Islet precursor cell (in vitro differentiated cells): ENCODE measurements at places on chromosomes 6 and 20.
A peak's percentile ranks its signal among the peaks of the same experiment; 100 is the strongest.

DNA sequence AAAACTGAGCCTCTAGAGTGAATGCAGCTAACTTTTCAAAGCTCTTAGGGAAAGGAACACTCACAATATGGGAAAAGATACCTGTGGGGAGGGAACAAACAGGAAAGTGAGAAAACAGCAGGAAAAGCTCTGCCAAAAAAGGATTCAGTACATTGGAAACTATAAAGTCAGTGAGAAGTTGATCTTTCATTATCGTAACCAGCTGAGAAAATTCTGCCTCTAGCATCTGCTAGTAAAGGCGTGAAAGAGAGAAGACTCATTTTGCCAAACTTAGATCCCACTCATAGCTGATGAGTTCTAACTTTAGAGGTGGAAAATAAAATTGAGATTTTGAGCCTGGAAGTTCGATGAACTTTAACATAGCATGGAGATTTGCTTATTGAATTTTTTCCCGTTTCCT is 321.8 kb upstream of the RNF217 start:
- DNase-seq = no peak

- DNase-seq = no peak
Measured at GRCh38 chr6:46888031-46888430, 33.7 kb downstream of the ADGRF5 start.

DNA sequence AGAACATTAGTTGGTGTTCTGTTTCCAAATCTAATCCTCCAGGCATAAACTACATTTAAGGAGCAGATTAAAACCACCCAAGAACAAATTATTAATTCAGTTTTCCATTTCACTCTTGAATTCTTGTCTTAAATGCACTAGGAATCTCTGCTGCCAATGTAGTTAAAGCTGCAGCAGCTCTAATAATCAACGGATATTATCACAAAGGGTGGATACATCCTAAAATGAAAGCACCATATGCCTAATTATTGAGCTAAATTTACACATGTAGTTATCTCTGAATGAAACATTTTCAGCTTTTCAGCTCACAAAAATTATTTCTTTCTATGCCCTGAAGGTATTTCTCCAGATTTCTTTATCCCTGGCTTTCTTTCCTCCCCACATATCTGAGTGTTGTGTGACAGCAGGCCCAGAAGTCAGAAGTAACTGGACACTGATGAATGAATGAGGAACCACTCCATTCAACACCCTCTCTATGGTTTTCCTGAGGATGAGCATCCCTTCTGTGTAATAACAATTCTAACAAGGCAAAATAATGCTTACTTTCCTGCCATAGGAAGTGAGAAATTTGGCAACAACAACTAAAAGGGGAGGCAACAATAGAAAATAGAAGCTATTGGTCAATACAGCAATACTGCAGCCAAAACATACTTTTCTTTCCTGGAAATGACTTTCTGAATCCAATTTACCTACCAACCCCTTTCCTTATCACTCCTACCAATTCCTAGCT is 14.9 kb downstream of the MAN1A1 start:
- no peak for DNase-seq

- DNase-seq = no peak
Measured at GRCh38 chr6:123105561-123105960, 109.5 kb downstream of the CLVS2 start.

GRCh38 chr6:33160728-33161344 is 31.4 kb downstream of the COL11A2 start:
- peak; percentile 50 for DNase-seq

DNA sequence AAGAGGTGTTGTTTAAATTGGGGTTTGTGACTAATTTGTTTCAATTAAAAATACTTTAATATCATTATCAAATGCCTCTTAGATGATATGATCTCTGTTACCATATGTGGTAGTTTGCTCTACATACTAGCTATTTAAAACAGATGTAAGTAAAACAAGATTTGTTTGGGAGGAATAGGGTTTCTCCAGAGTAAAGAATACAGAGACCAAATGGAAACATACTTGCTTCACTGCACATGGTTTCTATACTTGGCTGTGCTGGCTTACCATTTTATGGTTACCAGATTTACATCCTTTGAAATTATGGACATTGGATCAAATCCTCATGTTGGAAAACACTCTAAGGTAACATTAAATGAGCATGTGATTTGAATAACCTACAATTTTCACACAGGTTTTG is 588.3 kb downstream of the CD109 start:
- no peak for DNase-seq

- no peak for DNase-seq
Measured at GRCh38 chr6:46510651-46511050, 19.4 kb upstream of the RCAN2 start.

DNA sequence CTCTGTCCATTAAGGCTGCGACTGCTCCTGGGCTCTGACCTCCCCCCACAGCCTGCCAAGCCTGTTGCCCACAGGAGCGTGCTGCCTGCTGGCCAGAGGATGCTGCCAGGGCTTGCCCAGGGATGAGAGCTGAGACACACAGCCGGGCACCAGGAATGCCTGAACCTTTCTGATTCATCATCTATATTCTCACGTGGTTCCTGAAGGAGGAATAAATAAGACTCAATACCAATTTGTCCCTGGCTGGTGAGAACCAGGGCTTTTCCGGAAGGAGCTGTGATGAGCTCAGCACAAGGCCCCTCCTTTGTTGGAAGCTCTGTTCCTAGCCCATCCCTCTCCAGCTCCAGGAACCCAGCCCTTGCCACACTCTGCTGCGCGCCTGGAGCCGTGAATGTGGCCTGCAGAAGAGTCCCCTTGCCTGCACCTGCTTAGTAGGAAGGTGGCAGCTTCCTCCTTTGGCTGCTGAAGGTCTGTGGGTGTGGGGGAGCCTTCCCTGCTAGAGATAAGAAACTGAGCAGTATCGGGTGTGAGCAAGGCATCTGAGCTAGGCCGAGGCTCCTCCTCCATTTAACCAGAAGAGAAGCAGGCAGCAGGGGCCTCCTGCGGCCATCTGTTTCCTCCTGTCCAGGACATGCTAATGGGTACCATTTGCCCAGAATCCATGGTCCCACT is 37.9 kb downstream of the SYNDIG1 start:
- DNase-seq = no peak

- DNase-seq = no peak
Measured at GRCh38 chr6:125802943-125803377, 12.2 kb downstream of the NCOA7 start.

GRCh38 chr6:155310596-155310995 is 3.7 kb downstream of the TFB1M start:
- no peak for DNase-seq

- DNase-seq = no peak
Measured at GRCh38 chr6:47908271-47908670, 126.4 kb downstream of the OPN5 start.

GRCh38 chr20:37498066-37498665 is 22.9 kb upstream of the NNAT start:
- DNase-seq = no peak

- DNase-seq = no peak
Measured at GRCh38 chr6:119929121-119929520, 579.6 kb upstream of the MAN1A1 start.

GRCh38 chr6:121040831-121041230 is 293.4 kb downstream of the TBC1D32 start:
- DNase-seq = no peak

- no peak for DNase-seq
Measured at GRCh38 chr6:46606338-46606737, 46.3 kb downstream of the CYP39A1 start.
